ENCODE measurements at places on chromosomes 1 and 21. TPM values are rescaled to one million over a fixed set of nuclear protein-coding genes. Genes with fewer than 3 reads are reported as not detected.

- no peak overlapping the region for H3K27ac ChIP-seq
- H3K4me3 ChIP-seq: no peak overlapping the region
- no peaks in the 10 kb centered on the region for H3K36me3 ChIP-seq
- H3K4me1 ChIP-seq: peaks cover 28% of the 10 kb centered on the region
These were observed 96.6 kb downstream of the SIPA1L2 start for GRCh38 chr1:232533328-232533727.

DNA sequence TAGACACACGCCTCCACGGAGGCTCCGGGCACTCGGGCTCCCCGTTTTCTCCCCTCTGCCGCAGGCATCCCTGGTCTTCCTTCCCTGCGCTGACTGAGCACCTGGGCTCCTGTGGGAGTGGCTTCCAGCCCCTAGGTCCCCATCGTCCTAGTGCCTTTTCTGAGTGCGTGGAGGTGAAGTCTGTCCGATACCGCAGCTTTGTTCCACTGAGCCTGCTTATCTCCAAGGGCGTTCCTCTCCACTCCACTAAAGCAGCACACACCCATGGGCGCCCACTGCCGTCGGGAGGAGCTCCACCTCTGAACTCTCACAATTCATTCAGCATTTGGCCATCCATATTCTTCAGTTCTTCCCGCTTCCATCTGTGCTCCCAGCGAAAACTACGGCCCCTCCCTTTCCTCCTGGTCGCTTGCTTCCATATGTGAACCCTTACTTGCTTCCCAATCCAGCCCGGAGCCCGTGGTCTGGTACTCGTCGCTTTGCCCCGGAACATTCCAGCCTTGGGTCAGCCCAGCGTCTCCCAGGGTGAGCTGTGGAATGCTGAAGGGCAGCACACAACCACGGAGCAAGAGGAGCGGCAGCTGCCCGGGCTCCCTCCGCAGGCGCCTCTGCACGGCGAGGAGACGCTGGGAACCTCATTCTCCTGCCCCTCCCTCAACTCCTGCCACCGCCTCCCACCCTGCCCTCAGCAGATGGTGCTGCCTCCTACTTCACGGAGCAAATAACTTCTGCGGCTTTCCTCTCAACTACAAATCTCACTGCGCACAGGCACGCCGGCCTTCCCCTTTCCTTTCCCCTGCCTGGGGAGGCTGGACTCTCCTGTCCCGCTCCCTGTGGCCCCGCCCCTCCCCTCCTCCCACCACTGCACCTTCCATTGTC is 27.5 kb downstream of the ATP8B2 start:
- H3K27ac ChIP-seq: no peak overlapping the region
- H3K4me3 ChIP-seq: peak overlapping the region; percentile 69
- H3K36me3 ChIP-seq: no peaks in the 10 kb centered on the region
- DNase-seq: peak; percentile 37
- H3K27me3 ChIP-seq: no peaks in the 10 kb centered on the region

- H3K27ac ChIP-seq: no peak overlapping the region
- DNase-seq: no peak
- no peaks in the 10 kb centered on the region for H3K36me3 ChIP-seq
- peaks cover 36% of the 10 kb centered on the region for H3K4me1 ChIP-seq
These were observed 156.0 kb downstream of the TGFB2 start for GRCh38 chr1:218501161-218501560.

DNA sequence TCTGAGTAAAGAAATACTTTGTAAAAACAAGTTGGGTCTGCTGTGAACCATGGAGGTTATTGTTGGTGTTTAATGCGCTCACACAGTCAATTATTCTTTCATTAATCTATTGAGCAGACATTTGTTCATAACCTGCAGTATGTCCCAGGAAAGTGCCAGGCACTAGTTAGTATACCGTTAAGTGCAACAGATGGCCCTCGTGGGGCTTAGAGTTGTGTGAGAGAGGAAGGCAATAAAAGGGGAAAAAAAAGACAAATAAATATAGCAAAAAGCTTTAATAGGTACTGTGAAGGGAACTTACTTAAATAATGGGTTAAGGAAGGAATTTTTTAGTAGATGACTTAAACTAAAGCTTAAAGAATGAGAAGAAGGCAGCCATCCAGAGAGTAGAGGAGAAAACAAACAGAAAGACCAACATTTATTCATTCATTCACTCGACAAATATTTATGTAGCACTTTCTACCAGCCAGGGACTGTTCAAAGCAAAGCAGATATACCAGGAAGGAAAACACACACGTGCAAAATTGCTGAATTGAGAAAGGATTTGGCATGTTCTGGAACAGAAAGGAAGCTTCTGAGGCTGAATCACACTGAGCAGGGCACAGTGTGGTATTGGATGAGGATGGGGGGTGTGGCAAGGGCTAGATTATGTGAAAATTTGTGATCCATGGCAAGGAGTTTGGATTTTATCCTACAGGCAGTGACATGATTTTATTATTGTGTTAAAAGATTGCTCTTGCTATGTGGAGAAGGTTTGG is 296.1 kb upstream of the SGIP1 start:
- peaks cover 1% of the 10 kb centered on the region for H3K4me1 ChIP-seq
- peaks cover 32% of the 10 kb centered on the region for H3K27me3 ChIP-seq
- H3K27ac ChIP-seq: no peak overlapping the region
- DNase-seq: no peak
- H3K36me3 ChIP-seq: no peaks in the 10 kb centered on the region
- no peak overlapping the region for H3K4me3 ChIP-seq

- no peaks in the 10 kb centered on the region for H3K27me3 ChIP-seq
- peak overlapping the region; percentile 93 for H3K27ac ChIP-seq
- H3K4me3 ChIP-seq: peak overlapping the region; percentile 93
- H3K36me3 ChIP-seq: no peaks in the 10 kb centered on the region
These were observed 1.4 kb downstream of the IL6R start for GRCh38 chr1:154406572-154406879.

DNA sequence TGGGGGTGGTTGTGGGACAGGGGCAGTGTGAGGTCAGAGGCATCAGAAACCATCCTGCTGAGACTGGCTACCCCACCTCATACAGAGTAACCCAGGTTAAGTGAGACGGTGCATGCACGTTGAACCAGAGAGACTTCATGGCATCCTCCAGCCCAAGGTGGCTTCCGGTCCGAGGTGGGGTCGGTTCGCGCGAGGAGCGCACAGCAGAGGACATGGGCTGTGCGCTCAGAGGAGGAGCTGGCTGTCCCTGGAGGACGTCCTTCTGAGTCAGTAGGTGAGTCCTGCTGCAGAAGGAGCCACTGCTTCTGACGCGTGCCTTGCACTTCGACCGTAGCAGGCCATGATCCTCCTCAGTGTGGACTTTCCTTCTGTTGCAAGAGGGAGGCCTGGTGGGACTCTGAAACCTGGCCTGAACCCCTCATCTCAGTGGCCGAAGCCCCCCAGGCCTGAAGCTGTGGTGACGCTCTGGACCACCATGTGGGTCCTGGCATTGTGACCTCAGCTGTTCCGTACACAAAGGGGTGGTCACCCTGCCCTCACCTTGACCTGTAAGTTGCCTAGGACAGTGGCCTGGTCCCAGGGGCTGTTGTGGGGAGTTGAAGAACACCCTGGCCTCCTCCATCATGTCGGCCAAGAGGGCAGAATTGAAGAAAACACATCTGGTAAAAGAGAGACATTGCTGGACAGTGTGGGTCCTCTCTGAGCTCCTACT is at the start of gene TEX35:
TSS of gene TEX35 (plus strand) at position 544 of the 712 bp plus-strand sequence. CDS start at position 624, 80 bp downstream.
- no peaks in the 10 kb centered on the region for H3K27me3 ChIP-seq
- H3K4me3 ChIP-seq: no peak within 1 kb of the TSS
- H3K27ac ChIP-seq: no peak within 1 kb of the TSS
- no peaks in the 10 kb centered on the region for H3K36me3 ChIP-seq
- H3K4me1 ChIP-seq: no peaks in the 10 kb centered on the region
- no peak for DNase-seq

GRCh38 chr1:179870870-179871269 is 6.7 kb downstream of the TOR1AIP2 start:
- DNase-seq: no peak
- H3K4me3 ChIP-seq: no peak overlapping the region
- peaks cover 8% of the 10 kb centered on the region for H3K4me1 ChIP-seq
- H3K27ac ChIP-seq: no peak overlapping the region
- peaks cover 20% of the 10 kb centered on the region for H3K36me3 ChIP-seq
- H3K27me3 ChIP-seq: no peaks in the 10 kb centered on the region

- H3K27ac ChIP-seq: no peak overlapping the region
- DNase-seq: no peak
- H3K4me1 ChIP-seq: no peaks in the 10 kb centered on the region
- peaks cover 47% of the 10 kb centered on the region for H3K36me3 ChIP-seq
These were observed 18.9 kb downstream of the SDE2 start for GRCh38 chr1:225980005-225980836.

The CRNN gene
- not detected for total RNA-seq
